ENCODE measurements at places on chromosomes 1 and 21. TPM values are rescaled to one million over a fixed set of nuclear protein-coding genes. Genes with fewer than 3 reads are reported as not detected.

ZNF670 gene
- 2.3 TPM for total RNA-seq

SRGAP2B gene
- total RNA-seq, result 57.1 TPM

CFHR2 gene
- not detected for total RNA-seq

SLC25A44 gene
- total RNA-seq, result 4.8 TPM

ITLN1 gene
- total RNA-seq, result not detected

PPFIA4 gene
- 9.0 TPM for total RNA-seq

MPL gene
- not detected for total RNA-seq

WDR64 gene
- total RNA-seq, result not detected

MTF2 gene
- 24.5 TPM for total RNA-seq

BTG2 gene
- total RNA-seq, result 14.7 TPM

RUNX3 gene
- total RNA-seq, result not detected

RIIAD1 gene
- not detected for total RNA-seq

CDC42BPA gene
- total RNA-seq, result 40.1 TPM

REG4 gene
- not detected for total RNA-seq

OR6K3 gene
- total RNA-seq, result not detected

KCNJ15 gene
- total RNA-seq, result 0.38 TPM
